Sciatic nerve (tissue), 2 donors: ENCODE measurements at places on chromosomes 2 and 18. TPM values are rescaled to one million over a fixed set of nuclear protein-coding genes. Genes with fewer than 3 reads are reported as not detected.

Gene CPLX4
- not detected for total RNA-seq

Gene RNF125
- total RNA-seq: 8.5 TPM

Gene RASGRP3
- 16.0 TPM for total RNA-seq

Gene EGR4
- not detected for total RNA-seq

Gene CDH2
- 11.1 TPM for total RNA-seq

Gene LRRTM1
- 7.2 TPM for total RNA-seq

Gene PDCD1
- 0.27 TPM for total RNA-seq

Gene SGPP2
- total RNA-seq: 0.53 TPM

Gene TOGARAM2
- 5.3 TPM for total RNA-seq

- DNase-seq: no peak
These were observed 38.9 kb downstream of the KDM3A start for GRCh38 chr2:86480105-86480504.

- no peak for DNase-seq
These were observed 1108.1 kb upstream of the DDX18 start for GRCh38 chr2:116706396-116706795.

- DNase-seq: no peak
These were observed 215.4 kb upstream of the ITGA4 start for GRCh38 chr2:181241797-181242196.

DNA sequence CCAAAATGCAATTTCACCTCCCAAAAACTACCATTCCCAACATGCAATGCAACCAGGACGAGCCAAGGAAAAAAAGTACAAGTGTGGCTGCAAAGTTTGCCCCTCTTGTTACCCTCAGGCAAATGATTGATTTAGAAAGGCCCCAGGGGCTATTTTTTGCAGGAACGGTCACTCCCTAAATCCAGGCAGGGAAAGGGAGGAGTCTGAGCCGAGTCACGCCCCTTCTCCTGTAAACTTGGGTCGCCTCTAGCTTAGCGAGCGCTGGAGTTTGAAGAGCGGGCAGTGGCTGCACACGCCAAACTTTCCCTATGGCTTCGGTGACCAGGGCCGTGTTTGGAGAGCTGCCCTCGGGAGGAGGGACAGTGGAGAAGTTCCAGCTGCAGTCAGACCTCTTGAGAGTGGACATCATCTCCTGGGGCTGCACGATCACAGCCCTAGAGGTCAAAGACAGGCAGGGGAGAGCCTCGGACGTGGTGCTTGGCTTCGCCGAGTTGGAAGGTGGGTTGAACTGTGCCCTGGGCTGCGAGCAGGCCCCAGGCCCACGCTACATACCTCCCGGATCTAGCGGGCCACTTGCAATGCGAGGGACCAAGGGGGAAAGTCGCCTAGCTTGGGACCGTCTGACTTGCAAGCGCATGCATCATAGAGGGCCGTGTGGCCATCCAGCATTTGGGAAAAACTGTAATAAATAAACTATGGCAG is at the start of gene GALM:
Gene GALM (plus strand): TSS at position 261 of the 702 bp plus-strand sequence. CDS start 48 bp downstream, at position 309.
- peak; percentile 90 for DNase-seq

- no peak for DNase-seq
These were observed 14.6 kb downstream of the TRAF3IP1 start for GRCh38 chr2:238334885-238335284.

- DNase-seq: no peak
These were observed 12.2 kb upstream of the NEMP2 start for GRCh38 chr2:190546734-190547133.

DNA sequence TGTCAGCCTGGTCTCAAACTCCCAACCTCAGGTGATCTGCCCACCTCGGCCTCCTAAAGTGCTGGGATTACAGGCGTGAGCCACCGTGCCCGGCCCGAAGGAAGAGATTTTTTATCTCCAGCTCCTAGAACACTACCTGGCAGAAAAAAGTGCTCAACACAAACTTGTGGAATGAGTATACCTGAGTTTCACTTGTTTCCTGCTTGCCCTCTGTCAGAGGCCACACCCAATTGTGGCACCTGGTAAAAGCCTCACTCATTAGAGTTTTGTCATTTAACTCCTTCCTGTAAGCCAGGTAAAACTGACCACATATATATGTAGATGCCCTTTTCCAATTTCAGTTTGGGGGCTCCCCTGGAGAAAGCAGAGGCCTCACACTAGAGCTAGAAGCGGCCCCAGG is 42.2 kb upstream of the RTN4 start:
- DNase-seq: no peak

GRCh38 chr18:47775961-47776360 is 154.5 kb downstream of the SMAD2 start:
- no peak for DNase-seq

DNA sequence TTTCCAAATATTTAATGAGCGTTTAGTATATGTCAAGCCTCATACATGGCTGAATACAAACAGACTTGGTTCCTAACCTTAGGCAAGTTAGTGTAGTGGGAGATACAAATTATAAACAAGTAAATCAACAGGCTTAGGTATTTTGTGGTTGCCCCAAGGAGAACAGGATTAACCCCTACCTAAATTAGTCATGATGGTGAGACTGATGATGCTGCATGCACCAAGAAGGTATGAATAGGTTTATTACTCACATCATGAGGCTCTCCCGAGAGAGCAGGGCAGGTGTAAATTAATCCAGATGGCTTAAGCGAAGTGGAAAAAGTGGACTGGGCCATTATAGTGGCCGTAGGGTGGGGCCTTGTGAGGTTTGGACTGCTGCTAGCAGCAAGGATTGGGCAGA is 118.1 kb upstream of the GCFC2 start:
- DNase-seq: no peak

DNA sequence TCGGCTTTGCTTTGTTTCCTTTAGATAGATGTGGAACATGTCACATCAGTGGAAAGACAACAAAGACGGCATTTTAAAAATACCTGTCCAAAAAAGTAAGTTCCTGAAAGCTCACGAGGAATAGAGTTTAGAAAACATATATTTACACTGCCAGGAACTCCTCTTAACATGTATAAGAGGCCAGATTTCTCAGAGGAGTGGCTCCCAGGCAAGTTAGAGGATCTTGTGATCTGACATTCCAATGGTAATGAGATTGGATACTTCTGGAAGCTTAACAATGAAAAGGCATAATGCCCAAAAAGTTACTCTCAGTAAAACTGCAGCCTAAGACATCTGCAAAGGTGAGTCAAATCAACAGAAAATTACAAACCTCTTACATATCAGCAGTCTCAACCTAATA is 77.1 kb downstream of the CYRIA start:
- no peak for DNase-seq

- no peak for DNase-seq
These were observed 19.1 kb upstream of the GCFC2 start for GRCh38 chr2:75729861-75730260.

DNA sequence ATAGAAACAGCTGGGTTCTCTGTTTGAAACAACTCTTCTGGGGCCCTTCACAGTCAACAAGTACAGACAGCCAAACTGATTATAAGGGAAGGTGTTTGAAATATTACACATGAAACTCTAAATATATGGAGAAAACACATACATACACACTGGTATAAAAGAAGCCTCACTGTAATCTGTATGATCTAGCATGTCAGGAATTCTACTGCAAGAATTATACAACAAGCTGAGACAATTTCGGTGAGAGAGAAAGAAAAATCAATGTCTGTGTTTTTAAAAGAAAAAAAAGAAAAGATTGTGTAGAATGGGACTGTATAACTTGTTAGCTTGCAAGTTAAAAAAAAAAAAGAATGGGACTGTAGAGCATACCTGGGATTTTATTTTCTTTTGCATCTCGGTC is 26.3 kb downstream of the IRS1 start:
- DNase-seq: no peak

DNA sequence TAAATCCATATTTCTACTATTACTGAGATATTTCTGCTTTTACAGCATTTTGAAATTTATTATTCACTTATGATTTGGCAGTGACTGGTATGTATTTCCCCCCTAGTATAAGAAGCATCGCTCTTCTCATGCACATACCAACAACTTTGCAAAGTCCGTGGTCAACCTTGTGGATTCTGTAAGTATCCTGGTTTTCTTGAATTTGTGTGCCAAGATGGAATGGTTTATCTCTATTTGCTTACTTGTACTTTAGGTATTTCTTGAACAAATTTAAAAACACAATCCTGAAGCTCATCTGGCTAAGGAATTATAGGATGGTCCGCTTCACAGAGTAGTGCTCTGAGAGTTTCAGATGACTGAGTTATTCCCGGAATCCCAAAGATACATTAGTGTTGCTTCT is 85.0 kb upstream of the FAM237A start:
- DNase-seq: no peak

DNA sequence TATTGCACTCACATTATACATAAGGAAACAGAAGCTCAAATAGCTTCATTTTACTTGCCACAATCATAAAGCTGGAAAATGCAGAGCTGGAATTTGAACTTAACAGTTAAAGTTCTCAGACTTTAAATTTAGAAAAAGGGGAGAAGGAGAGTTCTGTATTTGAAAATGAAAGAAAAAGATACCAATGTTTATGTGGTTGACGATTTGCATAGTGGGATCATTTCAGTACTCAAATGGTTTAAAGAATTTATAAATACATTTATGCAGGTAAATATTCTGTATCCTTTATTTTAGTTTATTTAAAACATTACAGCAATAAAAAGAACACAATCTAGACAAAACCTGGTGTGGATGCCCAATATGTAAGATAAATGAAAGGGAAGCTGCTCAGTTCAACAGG is 25.5 kb upstream of the STAT4 start:
- no peak for DNase-seq

GRCh38 chr2:46825231-46825938 is 90.2 kb downstream of the MCFD2 start:
- no peak for DNase-seq
